Fibroblast of skin of left biceps (primary cell): ENCODE measurements at places on chromosomes 5 and 9.
A peak's percentile ranks its signal among the peaks of the same experiment; 100 is the strongest.

DNA sequence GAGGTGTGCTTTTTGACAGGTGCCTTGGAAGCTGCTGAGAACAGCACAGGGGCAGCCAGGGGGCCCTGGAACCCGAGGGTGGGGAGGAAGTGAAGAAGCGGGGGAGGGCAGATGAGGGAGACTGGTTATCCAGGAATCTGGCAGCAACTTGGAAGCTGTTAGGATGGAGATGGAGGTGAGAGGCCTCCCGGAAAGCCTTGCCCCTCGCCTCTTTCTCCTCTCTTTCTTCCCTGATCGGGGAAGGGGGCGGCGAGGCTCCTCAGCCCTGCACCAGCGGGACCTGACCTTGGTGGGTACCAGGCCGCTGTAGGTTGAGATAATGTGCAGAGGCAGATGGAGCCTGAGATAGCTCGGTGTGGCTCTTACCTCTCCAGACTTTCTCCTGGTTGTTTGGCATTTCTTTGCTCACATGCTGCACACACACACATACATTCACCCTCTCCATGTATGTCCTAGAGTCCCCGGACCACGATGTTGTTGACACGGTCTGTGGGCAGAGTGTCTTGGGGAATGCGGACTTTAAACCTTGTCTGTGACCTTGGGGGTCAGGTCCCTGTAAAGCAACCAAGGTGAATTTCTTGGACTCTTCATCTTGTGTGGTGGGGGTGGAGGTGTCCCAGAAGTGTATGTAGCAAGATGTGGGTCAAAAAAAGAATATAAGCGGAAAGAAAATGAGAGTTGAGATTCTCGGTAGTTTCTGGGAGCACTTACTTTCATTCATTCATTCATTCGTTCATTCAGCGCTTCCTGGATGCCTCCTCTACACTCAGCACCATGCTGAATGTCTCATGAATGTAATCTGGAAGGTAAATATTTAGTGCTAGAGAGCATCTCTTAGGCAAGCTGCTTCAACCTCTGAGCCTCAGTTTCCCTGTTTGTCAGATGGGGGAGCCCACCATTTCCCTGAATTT, 1.6 kb downstream of the WWC1 start:
- DNase-seq: no peak

DNA sequence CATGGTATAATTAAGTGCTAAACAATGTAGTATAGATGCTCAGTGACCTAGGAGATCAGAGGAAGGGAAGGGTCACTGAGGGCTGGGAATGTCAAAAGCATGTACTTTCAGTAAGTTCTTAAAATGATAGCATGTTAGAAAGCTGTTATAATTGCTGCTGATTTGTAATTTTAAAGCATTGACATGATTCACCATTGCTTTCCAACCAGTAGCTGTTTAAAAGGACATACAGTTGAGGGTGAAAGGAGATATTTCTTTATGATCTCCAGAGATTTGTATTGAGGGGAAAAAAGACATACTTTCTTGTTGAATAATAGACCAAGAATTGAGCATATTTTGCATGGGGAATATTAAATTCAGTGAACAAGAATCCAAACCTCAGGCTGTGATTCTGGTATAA, 1.2 kb upstream of the SLC1A3 start:
- peak; percentile 50 for DNase-seq

DNA sequence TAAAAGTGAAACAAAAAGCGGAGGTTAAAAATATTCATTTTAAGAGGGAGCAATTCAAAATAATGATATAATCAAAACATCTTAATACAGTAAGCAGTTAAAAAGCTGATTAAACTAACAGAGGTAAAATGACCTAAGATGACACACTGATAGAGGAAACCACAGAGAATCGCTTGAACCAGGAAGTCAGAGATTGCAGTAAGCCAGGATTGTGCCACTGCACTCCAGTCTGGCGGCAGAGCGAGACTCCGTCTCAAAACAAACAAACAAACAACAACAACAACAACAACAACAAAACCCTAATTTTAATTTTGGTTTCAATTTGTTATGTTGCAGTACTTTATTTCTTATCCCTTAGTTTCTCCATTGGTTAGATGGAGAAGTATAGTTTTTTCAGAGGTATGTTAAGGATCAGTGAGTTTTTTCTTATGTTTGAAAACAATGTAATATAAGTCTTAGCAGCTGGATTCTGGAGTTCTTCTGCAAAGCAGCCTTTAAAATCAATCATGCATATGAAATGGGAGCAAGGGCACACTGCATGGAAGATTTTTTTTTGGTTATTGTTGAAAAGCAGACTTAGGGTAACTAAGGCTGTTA, 58.5 kb downstream of the MLANA start:
- no peak for DNase-seq

DNA sequence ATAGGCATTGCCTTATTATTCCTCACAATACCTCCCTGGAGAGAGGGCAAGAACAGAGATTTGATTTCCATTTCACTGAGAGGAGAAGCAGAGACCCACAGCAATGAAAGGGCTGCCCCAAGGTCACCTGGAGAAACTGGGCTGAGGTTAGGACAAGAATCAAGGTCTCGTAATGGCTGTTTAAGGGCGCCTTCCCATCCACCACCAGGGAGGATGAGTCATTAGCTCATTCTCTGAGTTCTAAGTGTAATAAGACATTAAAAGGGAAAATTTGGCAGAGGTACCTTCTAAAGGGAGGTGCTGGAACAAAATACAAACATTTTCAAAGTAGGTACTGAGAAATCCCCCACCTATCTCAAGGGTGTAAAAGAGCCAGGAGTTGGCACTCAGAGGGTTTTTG, 52.6 kb upstream of the TCERG1 start:
- no peak for DNase-seq

GRCh38 chr5:14365831-14366430, 215.7 kb upstream of the OTULINL start:
- DNase-seq: no peak

GRCh38 chr9:30673132-30673531, 1711.3 kb upstream of the ACO1 start:
- DNase-seq: no peak

DNA sequence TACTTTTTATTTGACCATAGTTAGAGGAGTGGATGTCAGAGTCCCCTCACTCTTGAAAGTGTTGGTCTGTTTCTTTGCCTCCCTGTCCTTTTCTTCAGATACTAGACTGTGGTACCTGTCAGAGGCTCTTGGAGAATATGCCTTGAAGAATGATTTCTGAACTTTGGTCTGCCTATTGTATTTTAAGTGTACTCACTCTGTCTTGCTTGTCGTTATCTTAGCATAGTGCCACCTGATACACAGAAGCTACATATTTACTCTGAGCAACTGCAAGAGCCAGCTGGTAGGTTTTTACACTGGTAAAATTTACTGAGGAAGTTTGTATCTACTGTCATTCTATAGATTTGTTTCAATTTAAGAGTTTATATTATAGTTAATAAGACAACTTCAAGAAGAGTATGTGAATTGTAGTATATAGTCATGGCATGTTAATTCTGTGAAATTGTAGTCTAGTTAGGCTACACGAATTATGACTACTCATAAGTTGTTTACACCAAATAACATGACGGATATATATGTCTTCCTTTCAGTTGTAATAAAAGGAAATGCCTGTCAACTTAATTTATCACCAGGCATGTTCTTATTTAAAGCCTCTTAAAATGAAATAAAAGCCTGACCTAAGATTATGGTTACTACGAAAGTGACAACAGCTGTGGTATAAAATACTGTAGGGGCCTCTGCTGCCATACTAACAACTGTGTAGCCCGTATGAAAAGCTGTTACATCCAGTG, 201.7 kb downstream of the KDM4C start:
- DNase-seq: no peak

- no peak for DNase-seq
Observed at GRCh38 chr9:77816641-77817341, 168.7 kb upstream of the GNA14 start.
